SJSA1 (cell line): ENCODE measurements at places on chromosomes 1 and 21. TPM values are rescaled to one million over a fixed set of nuclear protein-coding genes. Genes with fewer than 3 reads are reported as not detected.

WDR64 gene
- total RNA-seq: 0.24 TPM in 1 of 2 replicates, not detected in the other

- DNase-seq: no peak
Observed at GRCh38 chr1:70077066-70077465, 128.3 kb downstream of the LRRC40 start.

DNA sequence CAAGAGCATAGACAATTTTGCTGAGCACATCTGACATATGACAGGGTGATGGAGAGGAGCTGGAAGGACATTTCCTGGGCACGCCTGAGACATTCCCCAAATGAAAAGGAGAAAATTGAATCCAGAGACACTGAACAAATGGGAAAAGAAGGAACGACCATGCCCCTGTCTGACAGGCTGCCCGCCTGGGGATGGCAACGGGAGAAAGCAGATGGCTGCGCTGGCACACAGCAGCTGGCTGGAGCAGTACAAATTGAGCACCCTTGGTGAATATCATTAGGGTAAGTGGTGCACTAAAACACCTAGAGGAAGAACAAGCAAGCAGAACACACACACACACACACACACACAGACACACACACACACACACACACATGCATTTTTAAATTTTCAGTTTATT is 174.3 kb upstream of the DUSP10 start:
- no peak for DNase-seq

LCE1E gene
- not detected in 2 replicates for total RNA-seq

C8B gene
- not detected in 2 replicates for total RNA-seq

DNA sequence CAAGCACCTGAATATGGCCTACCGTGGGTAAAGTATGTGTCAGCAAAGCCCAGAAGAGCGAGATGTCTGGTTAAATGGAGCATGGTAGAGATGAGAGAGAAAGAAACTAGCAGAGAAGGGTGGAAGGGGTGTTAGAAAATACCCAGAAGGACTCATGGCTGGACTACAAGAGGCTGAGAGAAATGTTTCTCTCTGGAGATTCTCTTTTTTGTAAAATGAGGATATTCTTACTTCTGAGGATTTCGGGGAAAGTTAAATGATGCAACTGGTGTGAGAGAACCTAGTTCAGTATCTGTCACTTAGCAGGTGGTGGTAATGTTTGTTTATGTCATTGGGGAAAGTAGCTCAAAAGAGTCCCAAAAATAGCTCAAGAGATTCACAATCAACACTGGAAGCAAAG is 7.2 kb upstream of the EPS15 start:
- no peak for DNase-seq

GRCh38 chr1:181768930-181769280 is 285.6 kb downstream of the CACNA1E start:
- DNase-seq: no peak

KRTAP20-3 gene
- not detected in 2 replicates for total RNA-seq

DUSP23 gene
- total RNA-seq: 3.2 and 8.2 TPM in 2 replicates

DNA sequence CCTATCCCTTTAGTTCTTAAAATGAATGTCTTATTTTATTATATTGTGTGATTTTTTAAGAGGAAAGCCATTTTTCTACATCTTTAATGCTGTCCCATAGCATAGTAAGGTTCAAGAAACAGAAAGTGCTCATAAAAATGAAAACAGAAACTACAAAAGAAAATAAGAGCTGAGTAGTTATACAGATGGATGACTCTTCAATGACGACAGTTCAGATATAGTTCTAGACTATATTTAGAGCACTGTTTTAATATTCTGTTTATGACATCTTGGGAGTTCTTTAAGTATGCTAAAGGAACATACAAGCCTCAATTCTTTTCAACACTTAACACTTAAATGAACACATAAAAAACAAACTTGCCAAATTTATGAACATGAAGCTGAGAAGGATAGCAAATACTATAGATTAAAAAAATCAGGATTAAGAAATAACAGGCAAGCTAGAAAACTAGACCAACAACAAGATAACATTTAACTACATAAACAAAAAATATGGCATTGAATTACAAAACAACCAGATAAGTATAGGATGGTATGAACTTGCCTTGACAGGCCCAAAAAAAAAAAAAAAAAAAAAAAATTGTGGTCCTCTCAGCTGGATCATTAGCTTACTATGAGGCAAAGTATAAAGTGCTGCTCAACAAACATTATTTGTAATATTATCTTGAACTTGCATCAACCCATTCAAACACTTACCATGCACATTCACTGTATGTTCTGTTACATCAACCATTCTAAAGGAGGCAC is 87.9 kb downstream of the ZZZ3 start:
- DNase-seq: no peak

DNA sequence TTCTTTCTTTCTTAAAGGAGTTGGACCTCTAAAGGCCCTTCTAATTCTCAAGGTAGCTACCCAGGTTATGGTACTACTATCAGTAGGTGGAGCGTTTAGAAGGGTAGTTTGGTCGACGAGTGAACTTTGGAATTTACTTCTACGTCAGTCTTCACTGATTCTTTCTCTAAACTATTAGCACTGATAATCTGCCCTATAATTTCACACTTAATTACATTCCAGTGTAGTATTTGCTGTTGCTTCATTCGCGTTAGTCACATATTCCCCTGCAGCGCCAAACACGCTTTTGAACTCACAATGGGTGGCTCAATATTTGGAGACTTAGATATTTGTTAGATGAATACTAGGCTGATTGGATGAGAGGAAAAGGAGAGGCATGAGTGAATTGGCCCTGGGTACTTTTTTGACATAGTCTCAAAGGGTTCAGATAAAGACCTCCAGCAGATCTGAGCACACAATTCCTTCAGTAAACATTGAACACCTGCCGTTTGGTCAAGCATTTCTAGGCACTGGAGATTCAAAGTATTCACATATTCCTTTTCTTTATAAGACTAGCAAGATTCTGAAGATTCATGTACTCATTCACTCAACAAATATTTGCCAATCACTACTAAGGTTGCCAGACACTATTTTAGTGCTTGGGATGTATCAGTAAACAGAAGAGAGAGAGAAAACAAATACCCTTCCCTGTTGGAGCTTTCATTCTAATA is 929 bp upstream of the FOXJ3 start:
- peak; percentile 44 for DNase-seq

GRCh38 chr1:235093696-235094592 is 34.7 kb downstream of the TOMM20 start:
- peak; percentile 75 for DNase-seq

DNA sequence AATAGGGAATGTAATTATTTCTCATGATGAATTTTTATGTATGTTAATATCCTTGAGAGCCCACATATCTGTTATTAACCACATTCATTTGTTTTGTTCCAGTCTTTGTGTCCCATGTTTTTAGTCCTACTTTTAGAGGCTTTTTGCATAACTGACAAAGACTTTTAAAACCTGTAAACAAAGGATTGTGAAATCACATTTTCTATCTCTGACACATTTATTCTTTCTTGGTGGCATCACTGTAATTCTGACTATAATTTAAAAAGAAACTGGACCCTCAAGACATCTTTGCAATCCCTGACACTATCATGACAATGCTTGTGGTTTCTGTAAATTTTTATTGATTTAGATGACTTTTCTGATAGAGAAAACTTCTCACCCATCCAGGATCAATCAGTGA is 313.1 kb downstream of the SIPA1L2 start:
- no peak for DNase-seq

GRCh38 chr1:40607921-40608320 is 57.6 kb downstream of the RIMS3 start:
- no peak for DNase-seq

SPATA17 gene
- 0.29 TPM in 1 of 2 replicates, not detected in the other for total RNA-seq

TRIM46 gene
- total RNA-seq: 0.21 and 1.1 TPM in 2 replicates
